Activated CD4-positive, alpha-beta T cell treated with anti-CD3 and anti-CD28 coated beads, Interleukin-2, amount 50 U/mL, for 48 hours (primary cell): ENCODE measurements at places on chromosomes 2 and 18.

- DNase-seq = no peak
Measured at GRCh38 chr2:8495189-8495989, 186.5 kb upstream of the ID2 start.

DNA sequence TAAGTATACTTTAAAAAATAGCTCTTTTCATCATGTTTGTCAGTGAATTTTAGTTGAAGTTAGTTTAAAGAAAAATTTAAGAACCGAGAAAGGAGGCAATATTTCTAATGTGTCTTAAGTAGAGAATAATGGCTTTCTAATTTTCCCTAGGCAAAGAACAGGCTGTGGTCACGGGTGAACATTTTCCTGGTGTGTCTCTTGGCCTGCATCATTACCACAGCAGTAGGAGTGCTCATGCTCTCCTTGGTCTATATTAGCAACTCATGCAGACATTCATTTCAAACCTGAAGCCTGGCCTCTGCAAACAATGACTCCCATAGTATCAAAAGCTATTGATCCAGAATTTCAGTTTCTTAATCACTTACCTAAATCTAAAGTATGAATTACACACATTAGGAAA is 57.4 kb downstream of the C18orf54 start:
- DNase-seq = no peak

GRCh38 chr18:78151948-78152725 is 827.5 kb upstream of the SALL3 start:
- no peak for DNase-seq

DNA sequence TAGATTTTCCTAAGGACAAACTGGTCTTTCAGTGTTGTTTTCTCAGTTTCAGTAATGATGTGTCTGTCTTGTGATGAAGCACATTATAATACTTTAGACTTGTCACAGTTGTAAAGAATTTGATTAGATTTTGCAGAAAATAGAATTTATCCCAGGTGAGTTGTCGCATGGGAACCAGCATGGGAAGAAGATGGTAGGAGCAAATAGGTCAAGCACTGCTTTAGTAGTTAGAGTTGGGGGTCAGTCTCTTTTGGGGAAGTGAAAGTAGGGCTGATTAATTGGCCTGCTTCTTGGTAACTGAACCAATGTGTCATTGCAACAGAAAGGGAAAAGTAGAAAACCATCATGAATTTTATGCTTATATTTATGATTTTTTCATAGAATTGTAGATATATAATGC is 153.2 kb upstream of the MYO3B start:
- DNase-seq = no peak

DNA sequence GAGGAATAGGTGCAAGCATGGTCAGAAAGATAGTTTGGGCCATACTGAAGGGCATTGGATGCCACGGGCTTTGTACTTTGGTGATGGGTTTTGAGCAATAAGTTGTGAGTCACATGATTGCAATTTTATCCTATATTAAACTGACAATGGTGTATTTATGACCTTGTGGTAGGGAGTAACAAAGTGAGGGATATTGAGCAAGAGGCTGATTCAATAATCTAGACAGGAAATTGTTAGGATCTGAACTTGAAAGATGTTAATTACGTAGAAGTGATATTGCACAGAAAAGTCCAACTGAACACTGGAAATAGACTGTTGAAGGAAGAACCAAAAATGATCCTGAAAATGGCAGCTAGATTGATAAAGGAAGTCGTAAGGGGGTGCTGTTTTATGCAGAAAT is 46.6 kb upstream of the TCF4 start:
- DNase-seq = no peak

GRCh38 chr2:46695283-46695682 is 215.9 kb downstream of the TMEM247 start:
- no peak for DNase-seq

DNA sequence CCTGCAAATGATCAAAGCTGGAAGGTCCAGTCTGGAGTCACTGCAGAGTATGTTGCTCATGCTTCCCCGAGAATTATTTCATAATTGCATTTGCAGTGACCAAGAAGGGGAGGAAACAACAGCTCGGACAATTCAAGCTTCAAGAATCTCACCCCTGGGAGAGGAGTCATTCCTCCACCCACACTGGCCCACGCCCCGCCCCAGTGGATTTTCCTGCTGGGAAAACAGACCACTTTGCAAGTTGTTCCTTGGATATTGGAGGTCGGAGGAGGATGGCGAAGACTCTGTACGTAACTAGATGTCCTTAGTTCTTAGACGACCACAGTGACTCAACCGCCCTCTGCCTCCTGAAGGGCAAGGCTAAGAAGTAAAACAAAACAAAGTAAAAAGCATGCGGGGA is 159.4 kb downstream of the TPO start:
- DNase-seq = no peak

DNA sequence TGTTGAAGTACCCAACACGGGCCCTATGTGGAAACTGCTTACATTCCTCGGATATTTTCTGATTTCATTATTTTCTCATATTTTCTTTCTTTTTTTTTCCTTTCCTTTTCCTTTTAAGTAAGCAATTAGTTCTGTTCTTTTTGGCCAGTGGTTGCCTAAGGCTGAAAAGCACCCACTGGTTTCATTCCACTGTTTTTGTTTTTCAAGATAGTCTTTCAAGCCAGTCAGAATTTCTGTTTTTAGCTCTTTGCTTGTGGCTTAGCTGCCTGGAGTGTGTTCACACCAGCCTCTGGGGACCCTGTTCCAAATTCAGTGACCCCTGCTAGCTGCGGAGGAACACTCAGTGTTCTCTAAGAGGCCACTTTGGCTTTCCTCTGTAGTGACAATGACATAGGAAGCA is 73.6 kb downstream of the NRP2 start:
- no peak for DNase-seq

DNA sequence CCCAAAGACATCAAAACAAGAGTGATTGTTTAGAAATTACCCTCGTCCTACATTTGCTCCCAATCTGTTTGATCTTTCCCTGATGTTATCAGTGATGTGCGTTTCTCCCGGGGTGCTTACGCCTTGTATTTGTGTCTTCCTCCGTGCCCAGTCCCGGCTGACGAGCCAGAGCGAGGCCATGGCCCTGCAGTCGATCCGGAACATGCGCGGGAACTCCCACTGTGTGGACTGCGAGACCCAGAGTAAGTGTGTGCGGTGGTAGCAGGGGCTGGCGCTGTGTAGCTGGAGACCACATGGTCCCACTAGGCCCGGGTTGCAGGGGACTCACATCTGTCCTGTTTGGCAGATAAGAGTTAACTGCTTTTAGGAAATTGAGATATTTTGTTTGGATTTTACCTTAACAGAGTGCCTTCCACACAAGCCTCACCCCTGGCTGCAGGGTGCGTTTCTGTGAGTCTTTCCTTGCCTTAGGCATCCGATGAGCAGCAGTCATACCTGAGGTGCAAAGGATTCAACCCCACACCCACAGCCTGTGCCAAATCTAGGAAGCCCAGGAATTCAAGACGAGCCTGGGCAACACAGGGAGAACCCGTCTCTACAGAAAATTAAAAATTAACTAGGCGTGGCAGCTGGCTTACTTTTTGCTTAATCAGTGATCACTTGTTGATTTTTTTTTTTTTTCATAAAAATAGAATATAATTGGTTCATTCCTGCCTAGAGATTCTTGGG is 127.4 kb downstream of the GBX2 start:
- DNase-seq = no peak
